ENCODE measurements at places on chromosomes 5 and 9.
A peak's percentile ranks its signal among the peaks of the same experiment; 100 is the strongest.

GRCh38 chr5:74034733-74035132, 408.7 kb downstream of the ARHGEF28 start:
- peak; percentile 65 for DNase-seq

DNA sequence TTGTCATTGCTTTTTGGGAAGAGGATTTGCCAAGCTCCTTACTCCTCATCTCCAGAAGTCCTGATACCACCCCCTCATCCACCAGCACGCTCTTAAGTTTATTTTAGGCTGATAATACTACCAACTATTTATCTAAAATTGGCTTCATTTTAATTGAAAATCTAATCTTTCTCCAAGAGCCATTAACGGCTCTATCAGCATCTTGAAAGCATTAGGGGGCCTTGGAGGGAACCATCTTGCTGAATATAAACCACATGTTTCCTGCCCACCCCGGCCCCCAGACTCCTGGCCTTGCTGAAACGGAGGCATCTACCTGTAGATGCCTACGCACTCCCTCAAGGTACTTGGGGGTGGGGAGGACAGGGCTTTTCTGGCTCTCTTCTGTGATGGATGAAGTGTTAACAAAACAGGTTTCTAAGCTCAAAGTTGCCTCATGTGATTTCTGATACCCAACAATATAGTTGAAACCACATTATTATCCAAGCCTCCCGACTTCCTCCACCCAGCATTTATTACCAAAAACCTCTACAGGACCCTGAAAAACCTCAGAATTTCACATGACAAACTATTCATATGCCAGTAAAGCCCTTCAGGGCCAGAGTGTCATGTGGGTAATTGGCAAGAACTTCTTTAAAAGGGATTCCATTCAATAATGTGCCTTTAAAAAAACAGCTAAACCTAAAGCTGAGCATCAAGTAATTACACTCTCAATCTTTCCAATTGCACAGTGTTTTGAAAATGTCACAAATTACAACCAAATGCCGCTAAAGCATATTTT, 96.7 kb downstream of the SAXO1 start:
- no peak for DNase-seq

DNA sequence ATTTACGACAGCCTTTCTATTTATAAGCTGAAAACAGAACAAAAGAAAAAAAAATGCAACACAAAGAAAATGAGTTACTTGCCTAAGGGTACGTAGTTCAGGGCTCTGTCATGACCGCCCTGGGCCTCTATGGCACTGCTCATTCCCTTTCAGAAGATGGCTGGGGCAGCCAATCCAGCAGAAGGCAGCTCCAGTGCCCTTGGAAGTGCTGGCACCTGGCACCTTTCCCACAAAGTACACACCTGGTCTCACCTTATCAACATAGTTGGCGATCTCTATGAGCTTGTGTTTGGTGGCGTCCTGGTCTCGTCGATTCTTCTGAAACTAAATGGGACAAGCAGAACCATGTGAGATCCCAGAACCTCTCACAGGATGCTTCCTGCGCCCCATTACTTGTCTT, 53.2 kb downstream of the NIPAL4 start:
- no peak for DNase-seq

DNA sequence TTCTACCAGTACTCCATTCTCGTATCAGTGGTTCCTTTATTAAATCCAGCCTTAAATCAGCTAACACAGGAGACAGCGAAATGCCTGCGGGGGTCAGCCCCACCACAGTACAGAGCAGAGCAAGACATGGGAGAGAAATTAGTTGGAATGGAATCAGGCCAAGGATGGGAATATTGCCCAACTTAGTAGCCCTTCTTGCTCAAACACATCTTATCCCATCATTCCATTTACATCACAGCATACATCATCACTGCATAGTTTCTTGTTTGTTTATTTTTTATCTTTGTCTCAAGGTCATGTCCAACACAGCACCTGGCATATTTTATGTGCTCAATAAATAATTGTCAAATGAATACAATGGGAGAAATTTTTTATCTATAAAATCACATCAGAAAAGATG, 34.3 kb upstream of the DAB2 start:
- peak; percentile 85 for DNase-seq

DNA sequence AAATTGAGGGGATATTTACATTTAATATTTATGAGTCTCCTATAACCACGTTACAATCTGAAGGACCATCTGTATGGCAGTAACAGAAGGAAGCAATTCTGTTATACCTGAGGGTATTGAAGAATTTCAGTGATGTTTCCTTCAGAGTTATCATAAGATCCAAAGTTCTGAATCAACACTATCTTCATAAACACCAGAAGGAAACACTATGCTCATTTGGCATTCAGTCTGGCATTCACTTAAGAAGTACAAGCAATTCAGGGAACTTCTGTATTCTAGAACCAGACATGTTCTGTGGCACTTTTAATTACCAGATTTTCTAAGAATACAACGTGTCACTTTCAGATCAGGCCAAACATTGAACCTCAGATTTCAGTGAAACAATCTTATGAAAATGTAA, 9.6 kb downstream of the DAB2 start:
- DNase-seq = peak; percentile 18

GRCh38 chr9:136178773-136179075, 26.2 kb downstream of the LHX3 start:
- no peak for DNase-seq

- DNase-seq = peak; percentile 81
These were observed 428.7 kb downstream of the GABRG2 start for GRCh38 chr5:162496100-162496808.

GRCh38 chr9:35364817-35365585, 124.9 kb upstream of the RUSC2 start:
- DNase-seq = no peak

GRCh38 chr5:117587111-117587510, 1012.5 kb upstream of the SEMA6A start:
- no peak for DNase-seq

DNA sequence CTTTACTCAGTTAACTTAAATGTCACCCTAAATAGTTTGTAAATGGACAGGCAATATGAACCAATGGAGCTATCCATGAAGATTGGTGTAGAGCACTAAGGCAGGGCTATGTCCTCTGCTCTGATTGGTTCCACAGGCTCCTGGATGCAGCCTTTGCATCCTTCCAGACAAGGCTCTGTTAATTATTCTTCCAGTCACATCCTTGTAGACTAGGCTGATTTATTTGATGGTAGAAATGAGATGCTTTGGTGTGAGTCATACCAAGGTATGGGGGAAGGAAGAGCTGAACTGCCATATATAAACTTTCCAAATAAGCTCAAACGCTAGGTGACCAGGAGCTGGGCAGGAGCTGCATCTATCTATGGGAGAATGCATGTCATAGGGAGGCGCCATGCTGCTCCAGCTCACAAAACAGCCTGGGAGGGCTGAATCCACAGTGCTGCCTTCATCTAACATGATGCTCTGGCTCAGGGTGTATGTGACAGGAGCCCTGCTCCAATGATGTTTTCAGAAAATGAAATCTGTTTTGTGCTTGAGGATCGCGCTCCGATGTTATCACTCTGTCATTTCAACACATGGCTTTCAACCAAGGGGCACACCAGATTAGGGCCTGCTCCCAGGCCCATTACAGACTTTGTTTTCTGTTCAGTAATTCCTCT, 818.0 kb upstream of the ZNF608 start:
- peak; percentile 23 for DNase-seq

GRCh38 chr5:7970816-7971215, 101.9 kb downstream of the MTRR start:
- no peak for DNase-seq

GRCh38 chr5:60517850-60518249, 182.1 kb downstream of the DEPDC1B start:
- no peak for DNase-seq

DNA sequence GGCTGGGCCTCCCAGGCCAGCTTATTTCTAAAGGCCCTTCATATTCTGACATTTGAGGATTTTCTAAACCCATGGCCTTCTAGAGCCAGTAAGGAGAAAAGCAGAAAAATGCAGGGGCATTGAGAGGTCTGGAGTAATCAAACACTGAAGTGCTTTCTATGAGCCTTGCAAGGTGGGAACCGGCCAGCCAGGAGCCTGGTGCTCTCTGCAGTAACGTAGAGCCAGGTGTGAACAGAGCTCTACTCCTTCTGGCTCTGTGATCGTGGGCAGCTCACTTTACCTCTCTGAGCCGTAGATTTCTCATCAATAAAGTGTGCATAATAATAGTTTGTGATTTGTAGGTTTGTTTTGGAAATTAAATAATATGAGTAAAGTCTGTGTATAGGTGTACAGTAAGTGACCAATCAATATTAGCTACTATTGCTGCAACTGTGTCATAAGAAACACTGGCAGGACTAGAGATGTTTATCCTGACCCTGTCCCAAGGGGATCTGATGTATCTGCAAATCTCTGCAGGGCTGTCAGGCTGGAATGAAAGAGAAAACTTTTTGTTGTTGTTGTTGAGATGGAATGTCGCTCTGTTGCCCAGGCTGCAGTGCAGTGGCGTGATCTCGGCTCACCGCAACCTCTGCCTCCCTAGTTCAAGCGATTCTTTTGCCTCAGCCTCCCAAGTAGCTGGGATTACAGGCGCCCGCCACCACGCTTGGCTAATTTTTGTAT, 2.7 kb downstream of the SYNPO start:
- DNase-seq = no peak

- DNase-seq = no peak
These were observed 334.2 kb downstream of the SPOCK1 start for GRCh38 chr5:137164961-137165360.

GRCh38 chr9:118595719-118596305, 773.4 kb downstream of the BRINP1 start:
- DNase-seq = peak; percentile 32

- DNase-seq = no peak
These were observed 346.8 kb upstream of the NUDT12 start for GRCh38 chr5:103909391-103909790.

DNA sequence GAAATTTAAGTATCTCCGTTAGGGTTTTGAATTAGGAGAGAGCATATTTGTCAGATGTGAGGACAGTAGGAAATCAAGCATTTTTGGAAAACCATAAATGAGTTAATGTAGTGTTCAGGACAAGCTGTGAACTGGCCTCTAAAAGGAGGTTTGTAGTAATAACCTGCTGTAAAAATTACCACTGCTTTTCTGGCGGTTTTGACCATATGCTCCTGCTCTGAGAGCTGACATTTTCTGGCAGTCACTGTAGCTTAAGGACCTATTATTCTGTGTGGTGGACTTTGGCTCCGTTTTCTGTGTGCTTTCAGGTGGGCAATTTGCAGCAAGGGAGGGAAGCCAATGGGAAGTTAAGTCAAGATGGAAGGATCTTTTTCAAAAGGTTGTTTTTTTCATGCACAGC, 111.1 kb downstream of the SGCD start:
- DNase-seq = no peak

DNA sequence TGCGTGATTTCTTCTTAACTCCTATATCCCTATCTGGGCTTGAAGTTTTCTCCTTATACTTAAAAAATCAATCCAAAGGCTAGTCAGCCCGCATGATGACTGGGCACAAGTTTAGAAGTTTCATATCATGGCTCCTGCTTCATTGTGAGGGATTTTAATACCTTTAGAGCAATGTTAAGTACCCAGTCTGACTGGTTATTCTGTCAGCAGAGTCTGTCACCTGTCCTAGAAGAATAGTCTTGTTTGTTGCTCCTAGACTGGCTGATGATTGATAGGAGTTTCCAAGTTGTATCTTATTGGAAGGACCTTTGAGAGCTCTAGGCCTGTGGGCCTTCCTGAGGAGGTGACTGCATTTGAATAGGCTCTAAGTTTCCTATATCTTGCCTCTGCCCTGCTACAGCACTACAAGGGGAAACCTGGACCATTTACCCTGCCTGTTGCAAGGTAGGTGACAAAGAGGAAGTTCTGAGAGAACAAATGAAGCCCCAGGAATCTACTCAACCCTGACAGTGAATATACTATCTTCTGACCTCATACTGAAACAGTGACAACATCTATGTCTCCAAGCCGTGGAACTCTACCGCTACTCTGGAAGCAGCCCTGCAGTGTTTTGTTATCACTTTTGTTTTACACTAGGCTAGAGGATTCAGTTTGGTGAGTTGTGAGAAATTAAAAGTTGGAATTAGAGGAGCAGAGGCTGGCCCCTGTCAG, 66.5 kb downstream of the F2RL2 start:
- no peak for DNase-seq

GRCh38 chr5:33892620-33893137, 889 bp upstream of the ADAMTS12 start:
- peak; percentile 98 for DNase-seq

DNA sequence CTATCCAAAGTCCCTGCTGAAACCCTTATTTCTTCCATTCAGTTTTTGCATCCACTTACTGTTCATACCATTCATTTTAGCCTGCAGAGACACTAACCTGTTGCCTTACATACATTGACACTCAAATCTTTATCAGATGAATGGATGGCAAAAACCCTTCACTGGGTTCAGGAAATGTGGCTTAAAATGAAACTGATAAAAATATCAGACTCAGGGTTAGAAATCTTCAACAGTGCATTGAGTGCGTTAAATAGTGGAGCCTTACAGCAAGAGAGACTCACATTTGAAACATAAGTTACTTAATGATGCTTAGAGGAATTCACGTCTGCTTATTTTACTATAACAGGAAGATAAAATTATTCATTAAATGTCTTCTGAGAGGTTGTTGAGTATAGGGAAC, 28.0 kb upstream of the BNC2 start:
- no peak for DNase-seq

GRCh38 chr5:10600626-10601245, 36.9 kb downstream of the ANKRD33B start:
- DNase-seq = no peak

DNA sequence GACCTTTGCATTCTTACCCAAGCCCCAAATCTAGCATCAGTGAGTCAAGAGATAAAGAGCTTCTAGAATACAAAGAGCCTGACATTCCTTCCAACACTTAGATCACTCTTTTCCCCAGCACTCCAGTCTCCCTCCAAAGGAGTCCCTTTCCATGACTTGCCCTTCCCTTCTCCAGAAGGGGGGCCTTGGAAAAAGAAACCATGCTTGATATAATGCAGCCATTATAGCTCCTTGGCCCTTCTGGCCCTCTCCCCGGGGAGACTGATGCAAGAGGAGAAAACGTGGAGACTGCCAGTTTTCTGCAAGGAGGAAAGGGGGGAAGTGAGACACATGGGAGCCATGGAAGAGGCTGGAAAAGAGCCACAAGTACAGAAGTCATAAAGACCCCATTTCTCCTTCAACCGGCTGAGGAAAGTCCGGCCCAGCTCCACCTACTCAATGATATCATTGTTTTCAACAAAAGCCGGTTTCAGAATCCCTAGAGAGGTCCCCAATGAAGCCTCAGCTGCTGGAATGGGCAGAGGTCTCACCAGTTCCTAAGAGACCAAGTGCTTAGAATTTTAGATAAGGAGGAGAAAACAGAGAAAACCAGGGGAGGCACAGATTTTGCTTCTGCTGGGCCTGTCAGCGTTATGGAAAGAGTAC, 29.0 kb downstream of the ADAM19 start:
- peak; percentile 63 for DNase-seq
